ENCODE measurements at places on chromosomes 6 and 20.

- DNase-seq = no peak
These were observed 8.8 kb downstream of the MYH7B start for GRCh38 chr20:34964486-34964885.

DNA sequence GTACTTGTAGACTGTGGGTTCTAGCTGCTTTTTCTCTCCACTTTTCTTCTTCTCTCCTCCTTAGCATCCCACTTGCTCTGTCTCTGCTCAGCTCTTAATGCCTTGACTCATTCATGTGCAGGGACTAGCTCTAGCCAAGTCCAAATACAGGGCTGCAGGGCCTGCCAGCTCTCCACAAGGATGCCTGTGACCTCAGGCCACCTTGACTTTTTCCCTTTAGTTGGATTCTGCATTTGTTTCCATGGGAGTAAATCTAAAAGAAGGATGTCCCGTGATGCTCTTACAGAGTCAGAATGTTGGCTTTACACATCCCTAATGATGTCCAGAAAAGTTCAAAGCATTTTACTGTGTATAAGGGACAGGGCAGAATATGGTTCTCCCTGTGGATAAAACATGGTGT lies 101.8 kb upstream of the PREP start:
- no peak for DNase-seq

GRCh38 chr6:38169221-38169976 lies 349.9 kb downstream of the ZFAND3 start:
- no peak for DNase-seq

- no peak for DNase-seq
These were observed 193.9 kb downstream of the MMUT start for GRCh38 chr6:49269190-49269589.

GRCh38 chr6:138752017-138752416 lies 21.6 kb upstream of the CCDC28A start:
- no peak for DNase-seq

Data from KBM-7 (cell line).